Naive thymus-derived CD8-positive, alpha-beta T cell (primary cell): ENCODE measurements at places on chromosomes 7 and 10. TPM values are rescaled to one million over a fixed set of nuclear protein-coding genes. Genes with fewer than 3 reads are reported as not detected.
A peak's percentile ranks its signal among the peaks of the same experiment; 100 is the strongest.

Gene ABCC2
- 5.5 TPM for total RNA-seq

Gene ZNF786
- 17.6 TPM for total RNA-seq

Gene ADRB1
- not detected for total RNA-seq

Gene CRPPA
- total RNA-seq = 1.6 TPM

Gene TSPAN13
- total RNA-seq = 1.4 TPM

Gene PLEKHS1
- total RNA-seq = not detected

Gene ELAPOR2
- total RNA-seq = 8.6 TPM

DNA sequence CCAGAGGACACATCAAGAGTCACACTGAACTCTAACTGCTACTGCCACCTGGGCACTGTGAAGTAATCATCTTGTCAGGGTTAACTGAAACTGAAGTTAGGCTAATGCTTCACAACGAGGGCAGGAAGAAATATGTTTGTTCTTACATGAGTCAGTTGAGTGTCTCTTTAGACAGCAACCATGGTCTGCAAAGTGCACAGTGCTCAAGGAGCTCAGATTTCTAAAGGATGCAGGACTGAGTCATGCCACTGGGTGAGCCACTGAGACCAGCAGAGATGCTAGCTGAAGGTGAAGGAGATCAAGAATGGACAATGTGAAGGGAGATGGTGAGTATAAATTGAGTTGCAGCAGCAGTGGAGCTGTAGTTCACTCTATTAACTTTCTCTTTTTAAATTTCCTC lies 76.0 kb upstream of the CTTNBP2 start:
- no peak overlapping the region for H3K27ac ChIP-seq
- no peak for DNase-seq
- H3K27me3 ChIP-seq = no peaks in the 10 kb centered on the region
- H3K4me3 ChIP-seq = no peak overlapping the region
- H3K36me3 ChIP-seq = no peaks in the 10 kb centered on the region

DNA sequence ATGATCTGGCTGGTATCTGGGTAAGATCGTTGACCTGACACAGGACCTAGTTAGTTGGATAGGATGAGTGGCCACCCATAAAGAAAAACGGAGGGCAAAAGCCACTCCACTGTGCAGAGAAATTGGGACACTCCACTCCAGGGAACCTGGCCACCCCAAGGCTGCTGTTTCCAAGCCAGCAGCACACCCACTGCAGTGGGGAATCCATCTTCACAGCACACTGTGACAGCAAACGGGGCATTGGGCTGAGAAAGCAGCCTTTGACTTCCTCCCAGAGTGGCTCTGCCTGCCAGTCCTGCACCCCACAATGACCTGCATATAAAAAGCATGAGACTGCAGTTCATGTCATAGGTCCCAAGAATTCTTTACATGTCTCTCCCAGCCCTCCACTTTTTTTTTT lies 52.9 kb downstream of the MTPN start:
- peaks cover 7% of the 10 kb centered on the region for H3K36me3 ChIP-seq

DNA sequence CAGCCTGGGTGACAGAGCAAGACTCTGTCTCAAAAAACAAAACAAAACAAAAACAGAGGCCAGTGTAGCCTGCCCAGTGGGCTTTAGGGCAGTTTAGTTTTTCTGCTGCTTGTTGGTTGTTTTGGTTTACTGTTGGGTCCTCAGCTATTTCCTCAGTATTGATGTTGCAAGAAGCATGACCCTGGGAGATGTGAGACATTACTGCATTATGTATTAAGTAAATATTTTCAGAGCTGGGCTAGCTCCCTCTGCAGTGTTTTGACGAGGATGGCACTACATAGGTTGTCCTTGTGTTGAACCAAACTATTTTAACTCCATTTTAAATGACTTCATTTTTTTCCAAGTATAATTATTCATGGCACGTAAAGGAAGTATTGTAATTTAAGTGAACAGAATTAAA lies 4.8 kb downstream of the AKAP9 start:
- H3K36me3 ChIP-seq = peaks cover 17% of the 10 kb centered on the region
- DNase-seq = no peak
- no peaks in the 10 kb centered on the region for H3K27me3 ChIP-seq
- peaks cover 64% of the 10 kb centered on the region for H3K4me1 ChIP-seq
- H3K27ac ChIP-seq = no peak overlapping the region

DNA sequence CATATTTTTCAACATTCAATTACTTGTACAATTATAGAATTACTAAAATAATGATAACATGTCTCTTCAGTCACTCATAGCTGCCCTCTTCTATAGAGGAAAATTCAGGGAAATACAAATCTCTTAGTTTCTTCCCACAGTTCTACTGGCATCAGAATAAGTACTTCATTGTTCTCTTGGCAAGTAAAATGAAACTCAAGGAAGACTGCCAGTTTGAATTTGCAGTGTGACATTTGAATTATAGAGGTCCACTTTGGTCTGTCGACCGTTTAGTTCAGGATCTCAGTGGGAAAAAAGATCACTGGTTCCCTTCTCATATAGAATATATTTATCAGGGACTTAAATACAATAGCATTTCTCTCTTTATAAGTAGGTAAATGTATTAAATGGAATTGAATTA lies 114.5 kb downstream of the PON1 start:
- H3K27ac ChIP-seq = no peak overlapping the region
- H3K27me3 ChIP-seq = peaks cover 1% of the 10 kb centered on the region
- DNase-seq = no peak

GRCh38 chr7:110947408-110947807 lies 143.5 kb upstream of the LRRN3 start:
- H3K4me1 ChIP-seq = peaks cover 4% of the 10 kb centered on the region
- no peak overlapping the region for H3K27ac ChIP-seq
- no peak for DNase-seq
- H3K36me3 ChIP-seq = no peaks in the 10 kb centered on the region
- no peak overlapping the region for H3K4me3 ChIP-seq

- peaks cover 36% of the 10 kb centered on the region for H3K27me3 ChIP-seq
- peak; percentile 66 for DNase-seq
- H3K36me3 ChIP-seq = no peaks in the 10 kb centered on the region
- H3K27ac ChIP-seq = no peak overlapping the region
These were observed 12.4 kb downstream of the CALY start for GRCh38 chr10:133324198-133324792.

DNA sequence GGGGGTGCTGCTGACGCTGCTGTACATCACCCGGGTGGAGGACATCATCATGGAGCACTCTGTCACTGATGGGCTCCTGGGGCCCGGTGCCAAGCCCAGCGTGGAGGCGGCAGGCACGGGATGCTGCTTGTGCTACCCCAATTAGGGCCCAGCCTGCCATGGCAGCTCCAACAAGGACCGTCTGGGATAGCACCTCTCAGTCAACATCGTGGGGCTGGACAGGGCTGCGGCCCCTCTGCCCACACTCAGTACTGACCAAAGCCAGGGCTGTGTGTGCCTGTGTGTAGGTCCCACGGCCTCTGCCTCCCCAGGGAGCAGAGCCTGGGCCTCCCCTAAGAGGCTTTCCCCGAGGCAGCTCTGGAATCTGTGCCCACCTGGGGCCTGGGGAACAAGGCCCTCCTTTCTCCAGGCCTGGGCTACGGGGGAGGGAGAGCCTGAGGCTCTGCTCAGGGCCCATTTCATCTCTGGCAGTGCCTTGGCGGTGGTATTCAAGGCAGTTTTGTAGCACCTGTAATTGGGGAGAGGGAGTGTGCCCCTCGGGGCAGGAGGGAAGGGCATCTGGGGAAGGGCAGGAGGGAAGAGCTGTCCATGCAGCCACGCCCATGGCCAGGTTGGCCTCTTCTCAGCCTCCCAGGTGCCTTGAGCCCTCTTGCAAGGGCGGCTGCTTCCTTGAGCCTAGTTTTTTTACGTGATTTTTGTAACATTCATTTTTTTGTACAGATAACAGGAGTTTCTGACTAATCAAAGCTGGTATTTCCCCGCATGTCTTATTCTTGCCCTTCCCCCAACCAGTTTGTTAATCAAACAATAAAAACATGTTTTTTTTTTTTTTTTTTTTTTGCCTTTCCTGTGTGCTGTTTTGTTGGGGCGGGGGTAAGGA lies 55.8 kb downstream of the TSPAN15 start:
- H3K4me3 ChIP-seq = peak overlapping the region; percentile 64
- peaks cover 12% of the 10 kb centered on the region for H3K4me1 ChIP-seq
- peaks cover 2% of the 10 kb centered on the region for H3K27me3 ChIP-seq
- H3K27ac ChIP-seq = peak overlapping the region; percentile 88
- H3K36me3 ChIP-seq = no peaks in the 10 kb centered on the region
- no peak for DNase-seq

DNA sequence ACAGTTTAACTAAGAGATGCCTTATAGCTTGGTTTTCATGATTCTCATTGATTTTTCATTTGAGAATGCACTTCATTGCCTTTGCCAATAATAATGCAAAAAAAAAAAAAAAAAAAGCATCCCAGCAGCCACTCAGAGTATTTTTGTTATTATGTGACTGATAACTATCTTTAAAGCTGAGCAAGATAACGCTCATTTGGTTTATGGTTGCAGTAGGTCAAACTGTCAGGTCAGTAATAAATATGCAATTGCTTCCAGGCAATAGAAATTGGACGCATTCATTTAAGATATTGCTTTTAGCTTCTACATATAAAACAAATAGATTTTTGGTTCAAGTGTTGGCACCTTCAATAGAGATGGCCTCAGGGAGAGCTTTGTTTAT lies 215.1 kb downstream of the PRPF18 start:
- H3K27me3 ChIP-seq = peaks cover 4% of the 10 kb centered on the region
- H3K36me3 ChIP-seq = no peaks in the 10 kb centered on the region
- no peak overlapping the region for H3K4me3 ChIP-seq
- no peak overlapping the region for H3K27ac ChIP-seq
- no peak for DNase-seq

DNA sequence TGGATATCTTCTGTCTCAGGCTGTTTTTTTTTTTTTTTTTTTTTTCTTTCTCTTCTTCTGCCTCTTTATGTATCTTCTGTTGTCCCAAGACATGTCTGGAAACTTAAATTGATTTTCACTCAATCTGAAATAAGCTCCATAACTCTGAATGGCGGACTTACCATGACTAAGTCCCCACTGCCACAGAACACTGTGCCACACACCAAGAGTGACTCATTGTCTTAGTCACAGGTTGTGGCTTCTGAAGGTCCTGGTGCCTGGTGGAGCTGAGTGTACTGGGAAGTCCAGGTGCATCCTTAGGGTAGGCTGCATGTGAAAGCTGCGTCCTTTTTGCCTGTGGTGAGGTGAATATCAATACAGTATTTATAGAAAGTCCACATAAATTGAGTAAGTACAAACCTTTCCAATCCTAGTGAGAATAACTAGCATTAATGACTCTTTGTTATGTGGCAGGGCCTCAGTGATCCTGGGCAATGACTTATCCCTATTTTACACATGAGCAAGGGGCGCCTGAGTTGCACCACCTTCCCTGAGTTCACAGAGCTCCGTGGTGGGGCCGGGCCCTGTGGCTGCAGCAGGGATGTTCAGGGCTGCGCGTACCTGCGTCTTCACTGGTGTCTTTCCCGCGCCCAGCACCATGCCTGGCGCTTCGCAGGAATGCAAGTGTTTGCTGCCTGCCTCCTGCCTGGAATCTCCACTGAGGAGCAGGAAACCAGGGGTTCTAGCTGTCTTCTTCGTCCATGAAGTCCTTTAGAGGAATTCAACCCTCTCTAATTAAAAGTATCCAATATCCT lies 4.3 kb downstream of the PFKP start:
- H3K4me1 ChIP-seq = peaks cover 57% of the 10 kb centered on the region
- H3K27ac ChIP-seq = peak overlapping the region; percentile 48
- H3K27me3 ChIP-seq = no peaks in the 10 kb centered on the region
- peak overlapping the region; percentile 48 for H3K4me3 ChIP-seq

DNA sequence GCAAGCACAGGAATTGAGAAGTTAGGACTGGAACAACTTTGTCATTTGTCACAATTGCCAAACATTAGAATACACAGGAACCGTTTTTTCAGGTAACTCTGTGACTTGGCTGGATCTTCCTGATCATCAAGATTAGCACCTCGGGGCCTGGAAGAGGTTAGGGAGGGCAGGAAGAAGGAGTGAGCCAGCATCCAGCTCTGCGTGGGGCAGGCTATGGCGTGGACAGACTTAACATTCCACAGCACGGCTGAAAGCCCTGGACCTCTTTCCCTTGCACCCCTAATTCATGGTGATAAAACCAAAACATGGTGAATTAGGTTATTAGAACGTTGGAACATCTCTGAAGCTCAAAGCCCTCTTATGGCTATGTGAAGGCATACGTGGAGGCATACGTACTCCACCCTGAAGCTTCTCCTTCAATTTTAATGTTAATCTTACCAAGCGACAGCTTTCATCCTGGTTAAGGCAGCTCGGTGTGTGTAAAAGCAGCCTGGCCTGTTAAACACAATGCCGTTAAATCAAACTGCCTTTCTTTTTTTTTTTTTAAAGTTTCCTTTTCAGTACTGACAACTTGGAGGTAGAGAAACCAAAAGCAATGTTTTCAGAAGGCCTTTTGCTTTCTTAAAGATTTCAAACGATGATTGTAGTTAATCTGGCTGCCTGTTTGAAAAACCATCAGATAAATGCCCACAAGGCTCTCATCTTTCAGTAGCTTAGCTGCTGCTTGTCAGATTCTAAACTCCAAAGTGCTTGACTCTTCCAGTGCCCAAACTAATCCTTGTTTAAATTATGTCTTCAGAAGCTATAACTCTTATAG lies 4.5 kb downstream of the GRK5 start:
- H3K27me3 ChIP-seq = no peaks in the 10 kb centered on the region
- H3K4me3 ChIP-seq = peak overlapping the region; percentile 78
- H3K27ac ChIP-seq = peak overlapping the region; percentile 95
- H3K36me3 ChIP-seq = no peaks in the 10 kb centered on the region

DNA sequence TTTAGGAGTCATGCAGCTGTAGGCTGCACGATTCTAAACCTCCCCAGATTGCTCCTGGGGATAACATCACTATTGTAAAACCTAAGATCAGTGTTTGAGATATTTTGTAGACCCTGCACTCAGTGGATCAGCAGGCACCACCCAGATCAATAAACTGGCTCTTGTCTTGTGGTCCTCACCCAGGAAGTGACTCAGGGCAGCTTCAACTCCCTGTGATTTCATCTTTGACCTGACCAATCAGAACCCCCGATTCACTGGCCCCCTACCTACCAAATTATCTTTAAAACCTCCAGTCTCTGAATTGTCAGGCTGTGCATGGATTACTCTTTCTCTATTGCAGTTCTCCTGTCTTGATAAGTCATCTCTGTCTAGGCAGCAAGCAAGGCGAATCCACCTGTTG lies 25.7 kb downstream of the ARL5B start:
- H3K27me3 ChIP-seq = peaks cover 3% of the 10 kb centered on the region
- no peak overlapping the region for H3K27ac ChIP-seq
- H3K4me3 ChIP-seq = no peak overlapping the region

DNA sequence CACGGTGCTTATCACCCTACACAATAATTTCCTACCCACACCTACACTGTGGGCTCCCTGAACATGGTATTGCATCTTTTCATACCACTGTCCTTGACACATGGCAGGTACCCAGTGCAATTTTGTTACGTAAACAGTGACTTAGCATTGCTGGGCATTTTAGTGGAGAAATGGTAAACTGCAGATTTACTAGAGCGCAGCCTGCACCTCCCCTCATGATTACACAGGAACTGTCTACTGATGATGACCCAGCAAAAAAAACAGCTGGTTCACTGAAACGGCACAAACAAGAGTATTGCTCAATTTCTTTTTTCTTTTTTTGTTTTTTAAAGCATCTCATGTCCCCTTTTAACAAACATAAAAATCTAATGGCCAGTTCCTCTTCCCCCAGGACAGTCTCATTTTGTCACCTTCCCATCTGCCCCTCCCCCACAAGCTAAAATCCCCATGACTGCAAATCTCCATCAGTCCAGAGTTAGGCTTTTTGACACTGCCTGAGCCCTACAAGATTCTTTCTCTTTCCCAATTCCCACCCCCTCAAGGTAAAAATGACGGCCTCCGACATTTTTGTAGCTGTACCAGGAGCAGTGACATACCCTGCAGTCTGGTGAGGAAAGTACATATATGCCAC lies 2.8 kb downstream of the ZNF746 start:
- peak overlapping the region; percentile 60 for H3K27ac ChIP-seq
- H3K27me3 ChIP-seq = no peaks in the 10 kb centered on the region
- peak overlapping the region; percentile 96 for H3K4me3 ChIP-seq
- DNase-seq = no peak
- H3K4me1 ChIP-seq = peaks cover 32% of the 10 kb centered on the region
- H3K36me3 ChIP-seq = no peaks in the 10 kb centered on the region
